ENCODE measurements at places on chromosomes 12 and 14. TPM values are rescaled to one million over a fixed set of nuclear protein-coding genes. Genes with fewer than 3 reads are reported as not detected.

YLPM1 gene
- 79.9 TPM for total RNA-seq

LBHD2 gene
- total RNA-seq, result not detected

PIWIL1 gene
- total RNA-seq, result not detected

DNA sequence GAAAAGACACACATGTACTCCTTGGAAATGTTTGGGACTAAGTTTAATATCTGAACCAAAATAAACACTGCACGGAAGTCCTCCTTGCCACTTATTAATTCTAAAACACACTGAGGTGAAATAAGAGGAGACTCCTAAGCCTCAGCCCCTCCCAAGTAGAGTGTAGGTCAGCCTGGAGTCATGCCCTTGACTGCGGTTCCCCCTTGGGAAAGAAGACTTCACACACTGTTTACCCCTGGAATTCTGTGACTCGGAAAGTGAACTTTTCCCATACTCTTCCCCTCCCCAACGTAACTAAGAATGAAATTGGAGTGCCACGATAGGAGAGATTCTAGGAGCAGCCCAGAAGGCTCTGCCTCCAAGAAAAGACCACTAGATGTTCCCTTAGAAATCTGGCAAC lies 8.6 kb upstream of the TFCP2 start:
- no peak for DNase-seq

DNA sequence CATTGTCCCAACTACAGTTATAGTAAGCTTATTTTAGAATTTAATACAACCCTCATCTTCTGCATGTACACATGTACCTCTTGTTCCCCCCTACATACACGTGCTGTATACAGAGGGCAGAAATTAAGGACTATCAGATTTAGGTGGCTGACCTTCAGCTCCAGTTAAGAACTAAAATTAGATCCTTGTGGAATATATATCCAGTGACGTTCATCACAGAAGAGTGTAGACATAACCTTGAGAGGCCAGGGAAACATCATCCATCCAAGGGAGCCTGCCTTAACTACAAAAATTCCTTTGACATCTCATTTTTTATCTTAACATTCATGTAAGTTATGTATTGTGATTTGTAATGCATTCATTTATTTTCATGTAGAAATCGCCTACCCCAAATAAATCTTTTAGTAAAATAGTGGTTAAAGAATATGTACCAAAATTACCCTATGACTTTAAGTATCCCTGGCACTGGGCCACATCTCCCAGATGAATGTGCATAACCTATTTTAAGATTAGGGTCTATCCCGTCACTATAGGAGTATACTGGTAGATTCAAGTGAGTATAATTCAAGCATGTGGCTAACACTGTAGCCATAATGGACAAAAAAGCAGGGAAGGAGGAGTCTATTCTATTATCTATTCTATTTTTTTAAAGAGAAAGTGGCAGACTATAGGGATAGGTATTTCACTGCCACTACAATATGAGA lies 27.5 kb downstream of the RIC8B start:
- DNase-seq, result no peak
